ENCODE measurements at places on chromosomes 2 and 18.

DNA sequence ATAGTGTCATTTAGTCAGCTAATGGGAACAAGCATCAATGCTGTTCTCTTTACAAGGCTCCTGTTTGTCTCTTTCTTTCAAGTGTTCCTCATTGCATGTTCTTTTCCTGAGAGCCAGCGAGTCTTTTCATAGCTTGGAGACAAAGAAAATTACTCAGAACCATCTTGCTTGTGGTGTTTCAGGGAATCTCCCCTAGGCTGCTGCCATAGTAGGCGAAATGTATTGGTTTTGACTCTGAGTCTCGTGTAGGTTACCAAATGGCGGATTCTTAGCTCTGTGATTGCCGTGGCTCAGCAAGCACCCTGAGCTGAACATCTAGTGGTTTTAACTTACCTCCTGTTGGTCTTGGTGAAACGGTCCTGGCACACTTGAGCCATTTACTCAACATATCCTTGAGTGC lies 68.7 kb downstream of the RHBDD1 start:
- no peak for DNase-seq

DNA sequence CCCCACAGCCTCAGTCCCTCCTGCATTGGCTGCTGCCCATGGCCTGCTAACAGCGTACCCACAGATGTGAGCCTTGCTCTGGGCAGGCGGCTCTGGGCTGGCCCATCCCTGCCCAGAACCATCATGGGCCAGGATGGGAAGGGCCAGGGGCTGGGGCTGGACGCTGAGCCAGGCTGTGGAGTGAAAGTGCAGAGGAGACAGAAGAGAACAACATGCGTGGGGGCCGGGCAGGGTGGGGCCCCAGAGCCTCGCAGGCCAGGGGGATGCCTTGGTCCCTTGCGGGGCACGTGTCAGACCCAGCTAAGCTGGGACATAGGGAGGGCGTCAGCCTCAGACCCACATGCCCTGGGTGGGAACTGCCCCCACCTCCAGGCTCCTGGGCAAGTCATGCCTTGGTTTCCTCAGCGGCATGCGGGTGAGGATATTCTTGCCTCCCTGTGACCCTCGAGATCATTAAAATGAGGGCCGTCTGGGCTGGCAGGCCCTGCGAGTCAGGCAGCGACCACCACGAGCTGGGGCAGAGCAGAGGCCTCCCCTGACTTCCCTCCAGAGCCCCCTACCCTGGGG lies 27.3 kb downstream of the GPC1 start:
- DNase-seq: no peak

- peak; percentile 31 for DNase-seq
Observed at GRCh38 chr2:178530625-178531142, 50.4 kb downstream of the PLEKHA3 start.

DNA sequence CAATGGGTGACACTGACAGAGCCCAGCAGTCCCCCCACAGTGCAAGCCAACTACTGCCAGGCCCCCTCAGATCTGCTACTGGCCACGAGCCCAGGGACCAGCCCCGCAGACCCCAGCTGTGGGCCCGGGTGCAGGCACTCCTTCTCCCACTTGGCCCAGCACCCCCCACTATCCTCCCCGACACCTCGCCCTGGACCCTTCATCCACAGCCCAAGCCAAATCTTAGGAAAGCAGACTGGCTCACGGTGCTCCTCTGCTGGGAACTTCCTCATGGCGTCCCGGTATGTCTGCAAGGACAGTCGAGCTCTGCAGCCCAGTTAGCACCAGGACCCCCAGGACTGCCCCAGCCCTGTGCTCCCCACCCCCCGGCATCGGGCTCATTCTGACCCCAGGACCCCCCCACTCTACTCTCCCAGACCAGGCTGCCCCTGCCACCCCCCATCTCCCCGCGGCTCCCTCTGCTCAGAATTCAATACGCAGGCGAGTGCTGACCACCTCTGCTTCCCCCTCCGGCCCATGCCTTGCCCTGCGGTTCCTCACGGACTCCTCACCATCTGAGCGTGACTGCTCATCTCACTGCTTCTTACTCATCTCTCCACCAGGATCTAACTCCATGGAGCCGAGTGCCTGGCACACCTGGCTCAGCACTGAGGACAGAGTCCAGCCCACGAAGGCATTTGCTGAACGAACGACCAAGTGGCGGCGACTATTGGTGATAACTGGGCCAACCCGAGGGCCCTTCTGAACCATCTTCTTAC lies 85.7 kb downstream of the PXDN start:
- no peak for DNase-seq

- DNase-seq: no peak
Observed at GRCh38 chr18:76451396-76452331, 43.4 kb downstream of the ZNF516 start.

- peak; percentile 60 for DNase-seq
Observed at GRCh38 chr18:22613788-22614187, 196.1 kb upstream of the CTAGE1 start.

DNA sequence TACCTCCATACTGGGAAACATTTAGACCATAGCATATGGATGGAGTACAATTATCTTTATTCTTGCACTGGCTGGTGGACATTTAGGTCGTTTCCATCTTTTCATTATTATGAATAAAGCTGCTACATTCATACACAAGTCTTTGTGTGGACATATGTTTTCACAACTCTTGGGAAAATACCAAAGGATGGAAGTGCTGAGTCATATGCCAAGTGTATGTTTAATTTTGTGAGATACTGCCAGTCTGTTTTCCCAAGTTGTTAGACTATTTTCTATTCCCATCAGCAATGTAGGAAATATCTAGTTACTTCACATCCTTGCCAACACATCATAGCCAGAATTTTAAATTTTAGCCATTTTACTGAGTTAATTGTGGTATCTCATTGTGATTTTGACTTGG lies 91.5 kb downstream of the GALNT13 start:
- DNase-seq: no peak

GRCh38 chr2:9377461-9378097 lies 45.7 kb downstream of the ITGB1BP1 start:
- DNase-seq: no peak

DNA sequence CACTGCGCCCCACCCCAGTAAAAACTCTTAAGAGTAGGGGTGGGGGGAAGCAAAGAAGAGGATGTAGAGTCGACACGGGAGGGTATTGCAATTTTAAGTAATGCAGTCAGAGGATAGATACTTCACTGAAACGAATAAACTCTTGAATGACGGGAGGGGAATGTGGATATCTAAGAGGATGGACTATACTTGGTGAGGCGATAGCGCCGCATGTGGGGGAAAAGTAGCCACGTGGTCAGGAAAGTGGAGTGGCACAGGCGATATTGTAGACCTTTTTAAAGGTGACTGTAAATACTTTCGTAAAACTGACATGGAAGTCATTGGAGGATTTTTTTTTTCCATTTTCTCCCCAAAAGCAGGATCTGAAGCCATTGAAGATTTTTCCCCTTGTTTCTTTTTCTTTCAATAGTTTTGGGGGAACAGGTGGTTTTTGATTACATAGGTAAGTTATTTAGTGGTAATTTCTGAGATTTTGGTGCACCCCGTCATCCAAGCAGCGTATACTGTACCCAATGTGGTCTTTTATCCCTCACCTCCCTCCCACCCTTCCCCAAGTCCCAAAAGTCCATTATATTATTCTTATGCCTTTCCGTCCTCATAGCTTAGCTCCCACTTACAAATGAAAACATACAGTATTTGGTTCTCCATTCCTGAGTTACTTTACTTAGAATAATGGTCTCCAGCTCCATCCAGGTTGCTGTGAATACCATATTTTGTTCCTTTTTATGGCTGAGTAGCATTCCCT lies 13.8 kb downstream of the CLK1 start:
- no peak for DNase-seq

DNA sequence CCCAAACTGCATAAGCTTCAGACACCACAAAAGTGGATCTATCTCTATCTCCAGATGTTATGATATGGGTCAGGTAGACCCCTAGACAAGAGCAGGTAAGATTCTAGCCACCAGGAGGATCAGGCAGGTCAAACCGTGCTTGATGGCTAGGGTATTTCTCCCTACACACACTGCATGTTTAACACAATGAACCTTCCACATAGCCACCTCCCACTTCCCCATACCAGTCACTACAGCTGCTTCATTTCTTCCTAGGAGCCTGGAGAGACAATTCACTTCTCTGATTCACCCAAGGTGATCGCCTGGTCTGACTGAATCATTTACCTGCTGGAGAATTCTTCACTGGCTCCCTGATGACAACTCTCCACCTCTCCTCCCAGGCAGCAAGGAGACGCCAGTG lies 66.0 kb upstream of the MYCN start:
- DNase-seq: no peak

DNA sequence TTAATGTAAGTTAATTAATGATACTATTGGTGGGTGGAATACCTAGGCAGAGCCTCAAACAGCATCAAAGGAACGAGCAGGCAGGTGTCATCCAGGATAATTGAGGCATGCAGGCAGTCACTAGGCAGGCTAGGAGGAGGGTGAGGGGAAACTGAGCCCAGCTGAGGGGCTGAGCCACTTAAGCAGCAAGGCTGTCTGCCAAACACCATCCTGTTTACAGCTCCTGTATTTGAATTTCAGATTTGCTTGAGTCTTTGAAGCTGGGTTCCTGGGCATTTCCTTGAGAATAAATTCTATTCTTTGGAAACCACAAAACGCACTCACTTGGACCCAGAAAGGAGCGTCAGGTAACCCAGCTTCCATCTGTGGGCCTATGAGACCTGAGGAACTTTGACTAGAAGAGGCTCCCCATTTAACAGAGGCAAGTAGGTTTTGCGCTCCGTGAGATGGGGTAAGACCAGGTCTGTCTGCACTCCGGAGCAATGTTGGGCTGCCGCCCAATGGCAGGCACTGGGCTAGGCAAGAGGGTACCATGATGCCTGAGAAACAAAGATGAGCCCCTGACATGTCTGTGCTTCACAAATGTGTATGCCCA lies 2.0 kb downstream of the EDAR start:
- no peak for DNase-seq

- DNase-seq: no peak
Observed at GRCh38 chr18:54032412-54032811, 192.1 kb downstream of the MBD2 start.

- no peak for DNase-seq
Observed at GRCh38 chr2:170113168-170113894, 64.6 kb upstream of the MYO3B start.

DNA sequence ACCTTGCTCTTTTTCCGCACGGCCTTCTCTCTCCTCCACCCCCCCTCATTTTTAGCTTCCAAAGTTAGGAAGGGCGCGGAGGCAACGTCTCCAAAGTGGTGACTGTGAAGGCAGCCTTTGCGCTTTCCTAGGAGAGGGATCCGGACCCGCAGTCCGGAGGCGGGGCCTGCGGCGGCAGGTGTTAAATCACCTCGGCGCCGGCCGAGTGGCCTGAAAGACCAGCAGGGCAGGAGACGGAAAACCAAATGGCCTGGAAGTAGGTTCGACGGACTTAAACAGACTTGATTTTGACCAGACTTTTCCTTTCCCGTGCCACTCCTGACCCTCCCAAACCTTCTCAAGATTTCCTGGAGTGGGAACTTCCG lies 615 bp downstream of the GORASP2 start:
- peak; percentile 38 for DNase-seq

DNA sequence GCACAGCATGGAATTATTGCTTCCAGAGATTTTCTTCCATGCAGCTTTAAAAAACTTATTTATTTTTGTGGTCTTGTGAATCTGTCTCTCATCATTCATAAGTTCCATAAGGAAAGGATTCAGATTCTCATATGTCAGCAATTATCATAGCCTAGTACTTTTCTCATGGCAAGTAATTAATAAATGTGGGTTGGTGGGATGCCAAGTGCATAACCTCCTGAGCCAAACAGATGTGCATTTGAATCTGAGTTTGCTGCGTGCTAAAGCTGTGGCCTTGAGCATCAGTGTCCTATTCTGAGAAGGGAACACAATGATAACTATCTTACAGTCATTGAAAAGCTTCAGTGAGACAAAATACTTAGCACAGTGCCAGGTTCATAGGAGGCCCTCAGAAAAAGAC lies 331.9 kb downstream of the PDE11A start:
- no peak for DNase-seq

DNA sequence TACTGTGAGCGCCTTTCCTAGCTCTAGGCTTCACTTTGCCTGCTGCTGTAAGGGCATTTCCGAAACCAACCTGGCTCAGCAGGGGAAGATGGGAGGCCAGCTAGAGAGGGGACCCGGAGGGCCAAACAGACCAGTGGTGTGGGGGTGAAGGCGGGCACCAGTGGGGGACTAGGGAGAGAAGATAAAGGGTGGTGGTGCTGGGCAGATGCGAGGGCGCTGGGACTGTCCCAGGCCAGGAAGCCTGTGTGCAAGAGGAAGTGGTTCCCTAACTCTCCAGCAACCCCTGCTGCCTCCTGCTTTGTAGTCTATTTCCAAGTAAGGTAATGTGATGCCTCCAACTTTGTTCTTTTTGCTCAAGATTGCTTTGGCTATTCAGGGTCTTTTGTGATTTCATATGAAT lies 73.1 kb downstream of the DNAH7 start:
- DNase-seq: no peak

DNA sequence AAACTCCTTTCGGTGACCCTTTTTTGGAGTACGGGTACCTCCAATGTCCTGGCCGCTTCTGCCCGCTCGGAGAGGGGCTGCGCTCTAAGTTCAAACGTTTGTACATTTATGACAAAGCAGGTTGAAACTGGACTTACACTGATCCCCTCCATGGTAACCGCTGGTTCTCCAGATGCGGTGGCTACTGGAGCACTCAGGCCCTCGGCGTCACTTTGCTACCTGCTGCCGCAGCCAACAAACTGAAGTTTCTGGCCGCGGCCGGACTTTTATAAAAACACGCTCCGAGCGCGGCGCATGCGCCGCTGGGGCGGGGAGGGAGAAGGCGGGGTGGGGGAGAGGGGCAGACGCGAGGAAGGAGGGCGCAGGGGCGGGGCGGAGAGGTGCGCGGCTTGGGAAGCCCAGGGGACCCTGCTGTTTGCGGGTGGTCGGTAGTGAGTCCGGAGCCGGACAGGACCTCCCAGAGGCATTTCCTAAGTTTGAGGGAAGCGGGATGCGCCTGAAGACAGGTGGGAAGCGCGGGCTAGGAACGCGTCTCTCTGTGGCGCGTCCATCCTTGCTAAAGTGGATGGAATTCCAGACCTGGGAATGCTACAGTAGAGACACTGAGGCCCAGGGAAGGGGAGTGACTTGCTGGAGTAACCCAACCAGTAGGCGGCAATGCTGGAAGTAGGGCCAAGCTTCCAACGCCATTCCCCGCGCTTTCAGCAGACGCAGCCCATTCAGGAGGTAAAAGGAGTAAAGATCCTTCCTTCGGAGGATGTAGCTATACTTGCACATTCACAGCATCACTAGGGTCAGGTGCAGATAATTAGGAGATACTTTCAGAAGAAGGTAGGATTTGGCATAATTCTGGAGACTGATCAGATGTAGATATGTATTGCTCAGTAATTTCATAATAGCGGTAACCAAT lies at the start of gene CXCR4:
Gene CXCR4, minus strand, starts transcription at position 241 of the 910 bp plus-strand sequence. Its CDS starts 89 bp downstream, at position 152.
- peak; percentile 32 for DNase-seq

- DNase-seq: peak; percentile 76
Observed at GRCh38 chr2:16671760-16672159, 6.1 kb upstream of the CYRIA start.

DNA sequence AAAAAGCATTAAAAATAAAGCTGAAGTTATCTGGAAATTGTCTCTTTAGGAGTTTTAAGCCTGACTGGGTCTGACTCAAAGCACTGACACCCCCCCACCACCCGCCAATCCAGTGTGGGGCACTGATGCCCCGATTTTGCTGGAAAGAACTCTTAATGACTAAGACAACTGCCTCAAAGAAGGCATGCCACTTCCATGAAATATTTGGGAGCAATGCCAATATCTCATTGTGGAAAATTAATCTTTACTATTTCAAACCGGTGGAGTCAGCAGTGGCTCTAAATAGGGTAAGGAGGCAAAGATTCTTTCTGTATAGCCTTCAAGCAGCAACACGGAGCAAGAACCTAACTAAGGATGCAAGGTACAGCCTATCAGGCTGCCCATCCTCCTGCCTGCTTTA lies 4.5 kb downstream of the FKBP7 start:
- no peak for DNase-seq

Measured in iris pigment epithelial cell (primary cell).